IPS-NIHi11 (cell line): ENCODE measurements at places on chromosomes 5 and 9.

DNA sequence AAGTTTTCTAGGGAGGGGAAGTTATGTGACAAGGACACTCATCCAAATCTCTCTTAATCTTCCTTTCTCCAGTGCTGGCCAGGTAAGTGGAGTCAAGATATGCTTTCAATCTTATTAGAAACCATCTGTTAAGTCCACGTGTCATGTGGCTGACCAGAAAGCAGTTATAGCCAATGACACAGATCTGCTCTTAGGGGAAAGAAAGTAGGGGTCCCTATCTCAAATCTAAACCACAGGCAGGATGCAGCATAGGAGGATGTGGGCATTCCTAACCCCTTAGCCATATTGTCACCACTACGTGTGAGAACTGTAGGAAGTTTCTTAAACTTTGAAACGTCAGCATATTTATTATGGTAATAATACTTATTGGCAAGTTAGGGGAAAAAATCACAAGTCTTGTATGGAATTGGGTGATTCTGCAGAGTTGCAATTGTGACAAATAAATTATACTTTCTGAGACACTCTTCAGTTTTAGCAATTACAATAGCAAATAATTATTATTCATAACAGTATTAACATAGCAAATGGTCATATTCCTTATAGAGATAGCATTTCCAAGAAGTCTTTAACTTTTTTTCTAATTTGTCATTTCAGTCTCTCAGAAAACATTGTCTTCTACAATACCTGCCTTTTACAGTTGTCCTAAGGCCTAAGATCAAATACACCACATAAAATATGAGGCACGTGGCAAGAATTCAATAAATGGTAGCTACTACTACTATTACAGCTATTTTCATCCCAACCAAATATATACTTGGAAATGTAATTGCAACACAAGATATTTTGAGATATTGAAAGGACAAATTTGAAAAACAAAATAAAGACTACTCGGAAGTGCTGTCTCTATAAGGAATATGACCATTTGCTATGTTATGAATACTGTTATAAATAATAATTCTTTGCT is 236.9 kb downstream of the PDE4D start:
- no peak for DNase-seq

DNA sequence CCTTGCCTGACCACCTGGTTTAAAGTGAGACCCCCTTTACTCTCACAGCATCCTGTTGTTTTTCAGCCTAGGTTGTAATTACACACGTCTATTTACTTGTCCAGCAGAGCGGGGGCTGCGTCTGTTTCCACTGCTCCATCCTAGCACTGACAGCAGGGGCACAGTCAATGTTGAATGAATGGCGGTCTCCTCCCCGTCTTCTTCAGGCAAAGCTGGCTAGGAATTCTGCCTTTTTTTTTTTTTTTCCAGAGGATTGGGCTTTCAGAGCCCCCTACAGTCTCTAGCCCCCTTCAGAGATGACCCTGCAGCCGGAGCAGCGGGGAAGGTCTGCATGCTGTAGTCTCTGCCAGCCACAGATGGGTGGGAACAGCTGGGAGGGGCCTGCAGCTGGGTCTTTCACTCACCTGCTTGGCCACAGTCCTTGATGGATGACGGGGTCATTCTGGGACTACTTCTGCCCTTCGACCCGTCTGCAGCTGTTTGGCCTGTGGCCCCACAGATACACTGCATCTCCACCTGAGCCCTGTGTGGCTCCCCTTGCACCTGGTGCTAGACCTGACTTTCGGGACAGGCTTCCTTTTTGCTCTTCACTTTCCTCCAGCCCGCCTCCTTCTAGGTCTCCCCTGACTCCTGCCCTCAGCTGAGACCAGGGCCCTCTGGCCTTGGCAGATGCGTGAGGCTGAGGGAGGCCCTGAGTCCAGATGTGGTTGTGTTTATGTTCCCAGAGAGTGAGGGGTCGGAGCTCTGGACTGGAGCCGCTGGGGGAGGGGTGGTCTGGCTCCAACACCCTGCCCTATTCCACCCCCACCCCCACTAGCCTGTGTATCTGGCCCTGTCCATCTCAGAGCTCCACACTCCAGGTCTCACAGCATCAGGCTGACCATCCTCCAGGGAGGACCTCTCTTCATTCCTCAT is 8.0 kb downstream of the PITX1 start:
- no peak for DNase-seq

- no peak for DNase-seq
Measured at GRCh38 chr5:88503041-88503345, 234.3 kb upstream of the TMEM161B start.

DNA sequence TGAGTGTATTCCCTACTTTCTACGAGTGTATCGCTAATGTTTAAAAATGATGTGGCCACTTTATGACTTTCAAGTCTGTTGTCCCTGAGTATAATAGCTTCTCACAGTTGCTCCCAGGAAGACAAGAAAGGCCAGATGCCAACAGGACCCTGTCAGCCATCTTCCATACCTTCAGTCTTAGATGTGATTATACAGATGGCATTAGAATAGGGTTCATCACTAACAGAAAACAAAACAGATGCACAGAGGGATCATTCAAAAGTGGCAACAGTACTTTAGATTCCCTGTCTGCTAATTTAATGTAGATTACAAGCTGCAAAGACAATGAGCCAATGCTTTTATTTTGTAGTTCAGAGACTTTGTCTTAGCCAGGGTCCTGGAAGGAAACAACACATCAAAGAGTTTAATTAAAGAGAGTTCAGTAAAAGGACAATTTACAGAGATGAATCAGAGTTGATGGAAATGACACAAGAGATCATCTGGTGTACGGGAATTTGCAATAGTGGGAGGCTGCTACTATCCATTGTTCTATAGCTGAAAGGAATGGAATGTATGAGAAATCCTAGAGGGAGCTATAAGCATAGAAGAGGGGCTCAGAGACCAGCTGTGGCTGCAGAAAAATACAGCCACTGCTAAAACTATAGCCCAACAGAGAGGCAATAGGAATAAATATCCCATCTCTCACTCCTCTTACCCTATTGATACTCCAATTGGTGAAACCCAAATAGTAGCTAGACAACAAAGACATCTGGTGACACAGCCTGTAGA is 393.7 kb upstream of the SMC2 start:
- no peak for DNase-seq

DNA sequence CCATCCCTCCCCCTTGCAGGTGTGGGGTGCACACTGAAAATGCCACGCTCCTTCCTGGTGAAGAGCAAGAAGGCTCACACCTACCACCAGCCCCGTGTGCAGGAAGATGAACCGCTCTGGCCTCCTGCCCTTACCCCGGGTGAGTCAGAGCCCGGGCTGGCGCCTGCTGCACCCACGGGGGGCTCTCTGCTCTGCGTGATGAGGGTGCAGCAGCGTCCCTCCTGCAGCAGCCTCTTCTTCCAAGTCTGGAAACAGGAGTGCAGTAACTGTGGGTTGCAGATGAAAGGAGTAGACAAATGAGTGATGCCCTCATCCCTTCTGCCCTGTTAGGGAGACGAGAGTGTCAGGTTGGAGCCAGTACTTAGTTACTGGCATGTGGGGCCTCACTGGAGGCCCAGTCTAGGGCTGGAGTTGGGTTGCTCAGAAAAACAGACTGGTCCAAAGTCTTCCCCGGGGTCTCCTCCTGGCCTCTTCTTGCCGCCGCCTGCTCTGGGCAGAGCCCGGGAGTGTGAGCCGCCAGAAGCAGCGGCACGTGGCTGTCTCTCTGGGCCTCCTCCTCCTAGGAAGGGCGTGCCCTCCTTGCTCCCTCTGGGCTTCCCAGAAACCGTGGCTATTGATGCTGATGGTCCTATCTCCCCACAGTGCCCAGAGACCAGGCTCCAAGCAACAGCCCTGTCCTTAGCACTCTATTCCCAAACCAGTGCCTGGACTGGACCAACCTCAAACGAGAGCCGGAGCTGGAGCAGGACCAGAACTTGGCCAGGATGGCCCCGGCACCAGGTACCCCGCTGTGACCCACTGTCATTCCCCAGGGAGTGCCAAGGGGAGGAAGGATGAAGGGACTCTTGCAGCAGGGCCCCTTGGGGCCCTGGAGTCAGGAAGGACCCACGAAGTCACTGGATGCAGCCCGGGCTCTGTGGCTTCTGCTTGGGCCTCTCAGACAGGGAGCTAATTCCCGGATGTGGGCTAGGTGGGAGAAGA is 8.4 kb downstream of the GFI1B start:
- no peak for DNase-seq

GRCh38 chr9:78103971-78104433 is 72.4 kb upstream of the GNAQ start:
- no peak for DNase-seq

GRCh38 chr5:179588166-179588565 is 35.3 kb downstream of the HNRNPH1 start:
- no peak for DNase-seq

DNA sequence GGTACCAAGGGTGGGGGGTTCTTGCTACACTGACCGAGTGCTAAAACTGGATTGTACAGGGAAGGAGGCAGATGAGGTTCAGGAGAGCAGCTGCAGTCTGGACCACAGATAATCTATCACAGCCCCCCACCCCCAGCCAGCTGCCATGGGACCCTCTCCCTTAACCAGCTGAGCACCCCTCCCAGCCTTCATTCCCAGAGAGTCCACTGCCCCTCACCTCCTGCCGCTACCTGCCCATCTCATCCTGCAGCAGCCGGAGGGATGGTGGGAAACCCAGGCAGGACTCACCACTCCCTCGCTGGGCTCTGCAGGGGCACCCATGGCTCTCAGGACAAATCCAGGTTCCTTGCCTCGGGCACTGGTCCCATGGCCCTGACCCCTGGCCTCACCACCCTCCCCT is 66.7 kb downstream of the MRPL36 start:
- DNase-seq: peak; percentile 2

DNA sequence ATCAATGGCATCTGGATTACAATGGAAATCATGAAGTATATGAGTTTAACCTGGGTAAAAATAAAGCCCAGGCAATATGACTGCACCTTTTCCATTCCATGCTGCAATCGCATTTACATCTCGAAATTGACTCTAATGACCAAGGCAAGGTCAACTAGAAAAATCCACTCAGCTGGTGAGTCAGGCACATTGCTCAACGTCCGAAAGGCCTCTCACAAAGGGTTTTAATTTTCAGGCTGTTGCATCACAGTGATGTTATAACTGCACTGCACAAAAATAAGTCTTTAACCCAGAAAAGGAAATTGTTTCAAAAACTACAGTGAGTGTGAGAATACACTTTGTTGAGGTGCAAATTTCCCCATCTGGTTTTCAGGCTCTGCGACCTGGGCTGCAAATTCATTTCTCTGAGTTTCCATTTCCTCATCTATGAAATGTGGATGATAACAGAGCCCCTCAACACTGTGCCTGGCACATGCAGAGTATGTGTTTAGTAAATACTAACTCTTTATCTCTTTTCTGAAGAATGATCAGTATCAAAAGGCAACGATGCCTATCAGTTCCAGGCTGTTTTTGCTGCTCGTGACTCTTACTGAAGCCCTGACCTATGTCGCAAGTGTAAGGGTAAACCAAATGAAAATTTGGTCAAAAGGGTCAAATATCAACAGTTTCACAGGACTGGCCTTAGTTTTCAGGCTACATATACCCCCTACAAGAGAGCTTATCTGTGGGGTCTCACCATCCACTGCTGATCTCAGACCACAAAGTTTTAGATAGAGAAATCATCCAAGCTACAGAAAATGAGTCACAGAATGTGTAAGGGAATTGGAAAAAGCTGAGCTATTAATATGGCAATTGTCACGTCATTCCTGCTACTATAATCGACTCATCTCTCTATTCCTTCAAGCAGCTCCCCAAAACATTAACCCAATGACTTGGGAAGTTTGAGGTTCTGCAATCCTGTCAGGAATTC is 4.1 kb downstream of the NFIL3 start:
- no peak for DNase-seq

GRCh38 chr9:120680579-120680978 is 33.7 kb downstream of the MEGF9 start:
- DNase-seq: no peak

GRCh38 chr9:116857321-116857720 is 170.2 kb downstream of the TRIM32 start:
- no peak for DNase-seq

- no peak for DNase-seq
Measured at GRCh38 chr5:87686975-87687374, 274.2 kb upstream of the CCNH start.

- peak; percentile 58 for DNase-seq
Measured at GRCh38 chr5:83471405-83472212, at the start of gene VCAN. Gene VCAN (plus strand): TSS chr5:83471744. CDS start chr5:83483519, 11,775 bp downstream.

DNA sequence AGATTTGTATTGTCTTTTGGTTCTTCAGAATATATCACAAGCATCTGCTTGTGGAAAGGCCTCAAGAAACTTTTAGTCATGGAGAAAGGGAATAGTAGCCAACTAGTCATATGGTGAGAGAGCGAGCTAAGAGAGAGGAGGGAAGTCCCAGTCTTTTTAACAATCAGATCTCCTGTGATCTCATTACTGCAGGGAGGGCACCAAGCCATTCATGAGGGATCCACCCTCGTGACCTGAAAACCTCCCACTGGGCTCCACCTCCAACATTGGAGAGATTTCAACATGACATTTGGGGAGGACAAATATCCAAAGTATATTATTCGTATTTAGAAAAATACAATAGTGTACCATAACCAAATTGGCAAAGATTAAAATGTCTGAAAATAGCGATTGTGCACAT is 99.0 kb downstream of the GABRA1 start:
- DNase-seq: no peak

DNA sequence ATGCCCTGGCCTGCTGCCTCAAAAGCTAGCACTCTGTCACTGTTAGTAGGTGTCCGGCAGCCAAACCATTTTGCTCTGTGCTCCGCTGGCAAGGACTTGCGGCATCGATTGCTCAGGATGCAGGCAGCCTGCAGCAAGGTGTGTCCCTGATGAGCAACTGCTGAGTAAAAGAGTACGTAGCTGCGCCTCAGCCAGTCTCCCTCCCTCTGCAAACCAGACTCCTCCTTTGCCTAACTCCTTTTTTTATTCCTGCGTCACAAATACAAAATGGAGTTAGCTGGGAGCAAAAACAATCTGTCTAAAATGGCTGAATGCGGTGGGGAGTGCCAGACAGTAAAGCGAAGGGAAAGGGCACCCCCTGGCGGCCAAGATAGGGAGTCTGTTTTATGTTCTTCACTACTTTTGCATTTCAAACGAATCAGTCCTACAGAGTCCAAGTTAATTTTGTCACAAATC is 61.1 kb downstream of the DIAPH1 start:
- DNase-seq: peak; percentile 63

DNA sequence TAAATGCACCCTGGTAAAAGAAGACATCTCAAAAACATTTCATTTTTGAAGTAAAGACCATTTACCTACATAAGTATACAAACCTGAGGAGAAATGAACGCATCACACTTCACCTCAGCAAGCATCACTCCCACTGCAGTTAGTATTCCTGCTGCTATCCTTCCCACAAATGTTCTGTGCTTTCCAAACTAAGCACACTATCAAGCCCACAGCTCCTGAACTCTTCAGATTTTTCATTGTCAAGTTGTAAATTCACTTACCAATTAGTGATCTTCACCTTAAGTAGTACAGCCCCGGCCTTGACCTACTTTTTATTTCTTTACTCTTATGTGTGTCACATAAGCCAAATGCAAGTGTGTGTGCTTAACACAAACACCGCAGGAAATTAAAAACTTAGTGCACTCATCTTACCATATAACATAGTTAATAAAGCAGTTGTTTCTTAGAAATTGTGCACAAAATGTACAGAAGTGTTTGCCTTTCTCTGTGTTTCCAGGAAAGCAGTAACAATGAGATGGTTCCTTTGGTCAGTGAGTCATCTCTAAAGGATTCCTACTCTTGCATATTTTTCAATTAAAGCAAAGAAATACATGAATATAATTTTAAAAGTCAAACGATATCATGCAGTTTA is 169.4 kb downstream of the APBA1 start:
- no peak for DNase-seq
